ENCODE measurements at places on chromosomes 2 and 18.
A peak's percentile ranks its signal among the peaks of the same experiment; 100 is the strongest.

DNA sequence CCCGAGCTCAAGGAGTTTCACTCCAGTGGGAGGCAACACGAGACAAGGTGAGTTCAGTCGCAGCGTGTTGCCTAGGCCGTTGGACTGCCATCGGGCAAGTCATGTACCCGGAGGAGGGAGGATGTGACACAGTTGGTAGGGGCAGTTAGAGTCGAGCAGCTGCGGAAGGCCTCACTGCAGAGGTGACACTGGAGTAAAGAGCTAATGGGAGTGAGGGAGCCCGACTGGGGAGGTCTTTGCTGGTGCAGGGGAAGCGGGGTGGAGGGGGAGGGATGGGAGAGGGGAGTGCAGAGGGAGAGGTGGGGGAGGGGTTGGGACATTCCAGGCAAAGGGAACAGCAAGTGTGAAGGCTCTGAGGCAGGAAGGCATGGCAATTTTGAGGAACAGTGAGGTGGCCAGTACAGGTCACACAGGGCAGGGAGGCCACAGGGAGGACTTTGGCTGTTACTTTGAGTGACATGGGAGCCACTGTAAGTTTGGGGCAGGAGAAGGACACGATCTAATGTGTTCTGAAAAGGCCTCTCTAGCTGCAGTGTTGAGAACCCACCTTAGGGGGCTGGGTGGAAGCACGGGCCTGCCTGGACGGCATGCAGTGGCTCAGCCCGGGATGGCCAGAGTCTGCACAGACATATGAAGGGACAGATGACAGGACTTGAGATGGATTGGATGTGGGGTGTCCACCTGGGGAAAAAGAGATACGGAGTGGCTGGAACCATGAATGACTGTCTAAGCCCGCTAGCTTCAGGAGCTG is 61.1 kb downstream of the KCNF1 start:
- DNase-seq = no peak

GRCh38 chr18:45671321-45671720 is 52.7 kb upstream of the SLC14A1 start:
- no peak for DNase-seq

- DNase-seq = no peak
Observed at GRCh38 chr2:128041561-128041960, 13.7 kb upstream of the SAP130 start.

DNA sequence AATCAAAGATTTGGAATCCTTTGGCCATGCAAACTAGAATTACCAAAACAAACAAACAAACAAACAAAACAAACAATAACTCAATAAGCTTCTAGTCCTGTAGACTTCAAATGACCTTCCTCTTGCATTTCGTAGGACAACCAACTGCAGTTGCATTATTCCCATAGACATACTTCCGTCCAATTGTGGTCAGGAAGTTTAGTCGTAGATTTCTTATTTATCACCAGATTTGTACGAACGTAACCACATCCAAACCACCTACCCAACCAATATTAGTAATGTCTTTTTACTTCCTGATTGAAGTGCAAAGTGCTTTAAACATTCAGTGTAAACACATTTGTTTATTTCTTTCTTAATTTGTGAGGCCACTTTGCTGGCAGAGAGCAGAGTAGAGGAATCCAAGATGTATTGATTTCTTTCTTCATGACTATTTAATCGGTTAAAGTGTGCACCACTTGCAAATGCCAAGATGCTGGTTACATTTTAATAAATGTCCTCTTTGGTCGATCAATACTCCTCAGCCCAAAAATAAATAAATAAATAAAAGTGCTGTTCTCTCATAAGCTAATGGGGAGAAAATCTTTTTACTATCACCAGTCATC is 1745.6 kb upstream of the CELF4 start:
- DNase-seq = no peak

DNA sequence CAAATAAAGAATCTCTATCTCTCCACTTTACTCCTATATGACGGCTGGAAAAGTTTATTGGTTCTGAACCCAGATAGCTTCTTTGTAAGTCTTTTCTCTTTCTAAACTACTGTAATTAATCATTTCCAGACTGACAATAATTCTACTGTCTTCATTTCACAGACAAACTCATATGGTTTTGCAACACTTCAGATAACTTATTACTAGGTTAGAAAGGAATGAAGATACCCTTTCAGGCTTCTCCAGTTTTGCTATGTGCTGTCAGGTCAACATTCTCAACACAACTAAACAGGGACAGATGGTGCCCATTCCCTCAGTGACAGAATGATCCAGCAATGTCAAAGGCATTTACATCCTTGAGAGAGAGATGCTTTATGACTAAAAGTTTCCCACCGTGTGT is 198.5 kb upstream of the ITGA4 start:
- DNase-seq = no peak

DNA sequence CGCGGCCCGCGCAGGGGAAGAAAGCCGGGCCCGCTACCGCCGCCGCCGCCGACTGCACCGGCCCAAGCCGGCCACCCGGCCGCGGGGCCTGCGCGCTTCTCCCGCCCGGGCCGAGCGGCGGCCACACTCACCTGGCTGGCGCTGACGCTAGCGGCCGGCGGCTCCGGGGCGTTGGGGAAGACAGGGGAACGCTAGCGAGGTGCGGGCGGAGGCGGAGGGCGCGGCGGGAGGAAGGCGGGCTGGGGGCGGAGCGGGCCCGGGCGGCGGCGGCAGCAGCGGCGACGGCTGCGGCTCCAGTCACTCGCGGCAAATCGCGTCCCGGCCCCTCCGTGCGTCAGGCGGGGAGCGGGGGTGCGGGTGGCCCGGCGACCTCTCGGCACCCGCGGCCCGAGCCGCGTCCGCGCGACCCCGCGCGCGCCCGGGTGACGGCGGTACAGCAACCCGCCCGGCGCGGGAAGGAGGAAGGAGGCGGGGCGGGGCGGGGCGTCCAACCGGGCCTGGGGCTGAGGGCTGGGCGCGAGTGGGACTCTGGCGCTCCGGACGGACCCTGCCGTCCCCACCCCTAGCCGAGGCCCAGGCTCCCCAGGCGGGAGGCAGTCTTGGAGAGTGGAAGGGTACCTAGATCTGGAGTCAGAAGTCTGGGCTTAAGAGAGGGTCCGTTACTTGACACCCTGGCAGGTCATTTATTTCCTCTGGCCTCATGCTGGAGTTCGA is at the start of gene SESTD1:
SESTD1 (minus strand) TSS at position 465 of the 714 bp plus-strand sequence. CDS start 72,991 bp downstream, outside the sequence.
- peak; percentile 65 for DNase-seq

DNA sequence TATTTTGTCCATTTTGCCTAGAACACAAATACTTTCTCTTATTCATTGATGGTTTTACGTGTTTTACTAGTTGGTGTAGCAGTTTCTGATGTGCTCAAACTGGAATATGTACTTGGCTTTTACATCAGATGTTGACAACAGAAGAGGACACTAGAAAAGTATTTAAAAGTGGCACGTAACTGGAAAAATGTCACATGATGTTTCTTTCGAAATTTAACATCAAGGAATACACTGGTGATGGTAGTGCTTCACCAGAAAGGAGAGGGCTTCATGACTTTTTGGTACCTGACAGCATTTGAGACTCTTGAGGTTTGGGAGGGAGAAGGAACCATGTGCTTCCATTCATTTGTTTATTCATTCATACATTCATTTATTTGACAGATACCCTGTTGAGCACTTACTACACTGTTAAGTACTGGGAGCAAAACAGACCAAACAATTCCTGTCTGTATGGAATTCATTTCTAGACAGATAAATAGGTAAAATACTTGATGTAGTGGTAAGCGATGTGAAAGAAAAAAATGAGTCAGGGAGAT is 1.5 kb downstream of the GIGYF2 start:
- no peak for DNase-seq

GRCh38 chr2:210421916-210422315 is 54.6 kb downstream of the LANCL1 start:
- DNase-seq = no peak

GRCh38 chr2:151637271-151637781 is 97.0 kb downstream of the NEB start:
- DNase-seq = no peak
